ENCODE measurements at places on chromosomes 5 and 9.

DNA sequence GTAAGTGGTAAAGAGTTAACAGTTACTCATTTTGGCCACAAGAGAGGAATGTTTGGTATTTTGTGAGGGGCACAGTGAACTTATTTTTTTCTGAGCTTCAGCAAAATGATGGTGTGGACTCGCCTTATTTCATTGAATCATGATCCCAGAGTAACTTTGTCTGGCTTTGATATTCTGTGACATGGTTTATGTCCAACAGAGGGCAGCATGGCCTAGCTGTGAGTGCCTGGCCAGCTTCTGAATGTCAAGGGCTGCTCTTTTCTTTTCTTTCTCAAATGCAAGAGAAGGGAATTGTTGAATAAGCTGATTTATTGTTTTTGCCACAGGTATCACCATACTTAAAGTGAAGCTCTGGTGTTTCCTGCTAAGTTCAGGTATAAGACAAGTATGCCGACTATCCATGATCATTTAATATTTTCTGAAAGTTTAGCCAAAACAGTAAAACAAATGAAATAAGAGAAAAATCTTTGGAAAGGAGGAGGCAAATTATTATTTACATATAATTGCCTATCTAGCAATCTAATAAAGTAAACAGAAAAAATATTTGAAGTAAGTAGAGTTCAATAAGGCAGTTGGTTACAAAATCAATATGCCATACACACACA lies 31.7 kb downstream of the MRPL22 start:
- no peak for DNase-seq

DNA sequence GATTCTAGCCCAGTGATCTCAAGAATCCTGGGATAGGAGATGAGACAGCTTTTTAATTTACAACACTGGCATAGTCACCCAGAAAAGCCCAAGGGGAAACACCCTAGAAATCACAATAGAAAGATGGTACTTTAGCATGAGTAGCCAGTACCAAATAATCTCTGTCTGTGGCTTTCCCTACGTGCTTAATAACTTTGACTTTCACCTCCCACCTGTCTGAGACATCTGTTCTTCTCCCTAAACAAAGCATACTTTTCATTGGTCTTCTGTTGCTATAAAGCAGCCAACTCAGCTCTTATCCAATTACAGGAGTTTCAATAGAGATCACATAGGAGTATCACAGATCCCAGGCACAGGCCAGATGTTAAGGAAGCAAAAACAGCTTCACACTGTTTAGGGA lies 10.4 kb downstream of the MARCHF3 start:
- no peak for DNase-seq

- no peak for DNase-seq
Observed at GRCh38 chr9:135093111-135093510, 5.6 kb downstream of the OLFM1 start.

GRCh38 chr9:115651461-115651860 lies 502.1 kb upstream of the PAPPA start:
- no peak for DNase-seq

- DNase-seq = no peak
Observed at GRCh38 chr9:132249123-132249522, 87.3 kb downstream of the NTNG2 start.

- DNase-seq = no peak
Observed at GRCh38 chr5:52746539-52746938, 41.2 kb upstream of the ITGA1 start.

- no peak for DNase-seq
Observed at GRCh38 chr9:98107926-98108325, 11.1 kb downstream of the TRIM14 start.

DNA sequence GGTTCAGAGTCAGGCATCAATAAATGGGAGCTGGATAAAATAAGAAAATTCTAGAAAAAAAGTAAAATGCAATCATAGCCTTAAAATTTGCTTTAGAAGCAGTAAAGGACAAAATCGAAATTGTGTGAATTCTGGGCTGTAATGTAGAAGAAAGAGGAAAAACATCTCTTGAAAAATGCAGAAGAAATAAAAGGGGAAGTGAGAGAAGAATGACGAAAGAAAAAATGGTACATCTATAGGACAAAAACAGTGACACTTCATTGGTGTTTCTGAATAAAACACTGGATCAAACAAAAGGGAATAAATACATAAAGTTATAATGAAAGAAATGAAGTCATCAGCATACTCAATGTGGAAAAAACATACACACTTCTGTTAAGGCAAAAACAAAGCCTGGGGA lies 642.3 kb downstream of the ACTL7B start:
- DNase-seq = no peak

DNA sequence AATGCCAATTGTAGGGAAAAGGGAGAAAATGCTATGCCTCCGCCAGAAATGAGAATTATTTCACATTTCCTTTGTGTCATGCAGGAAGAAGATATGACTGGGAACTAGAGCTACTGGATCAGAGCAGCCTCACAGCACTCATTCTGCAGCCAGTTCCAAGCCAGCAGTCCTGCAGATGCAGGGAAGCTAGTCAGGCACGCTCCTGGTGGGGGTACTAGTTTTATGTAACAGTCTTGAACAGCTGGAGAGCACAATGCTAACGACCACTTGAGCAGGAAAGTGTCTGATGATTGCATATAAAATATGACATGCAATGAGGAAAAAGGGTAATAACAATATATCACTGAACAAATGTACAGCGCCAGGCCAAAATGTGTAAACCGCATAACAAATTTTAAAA lies 21.7 kb downstream of the CDH10 start:
- DNase-seq = no peak

- DNase-seq = no peak
Observed at GRCh38 chr9:84808416-84808815, 138.9 kb downstream of the NTRK2 start.
